Suppressor macrophage (primary cell): ENCODE measurements at places on chromosomes 11 and 22.

- DNase-seq, result no peak
Measured at GRCh38 chr11:120324932-120325810, at the start of gene TLCD5. TLCD5 (plus strand) TSS chr11:120325299; CDS start chr11:120327442, 2,143 bp downstream.

GRCh38 chr11:133834682-133835592, 10.4 kb downstream of the SPATA19 start:
- peak; percentile 60 for DNase-seq

DNA sequence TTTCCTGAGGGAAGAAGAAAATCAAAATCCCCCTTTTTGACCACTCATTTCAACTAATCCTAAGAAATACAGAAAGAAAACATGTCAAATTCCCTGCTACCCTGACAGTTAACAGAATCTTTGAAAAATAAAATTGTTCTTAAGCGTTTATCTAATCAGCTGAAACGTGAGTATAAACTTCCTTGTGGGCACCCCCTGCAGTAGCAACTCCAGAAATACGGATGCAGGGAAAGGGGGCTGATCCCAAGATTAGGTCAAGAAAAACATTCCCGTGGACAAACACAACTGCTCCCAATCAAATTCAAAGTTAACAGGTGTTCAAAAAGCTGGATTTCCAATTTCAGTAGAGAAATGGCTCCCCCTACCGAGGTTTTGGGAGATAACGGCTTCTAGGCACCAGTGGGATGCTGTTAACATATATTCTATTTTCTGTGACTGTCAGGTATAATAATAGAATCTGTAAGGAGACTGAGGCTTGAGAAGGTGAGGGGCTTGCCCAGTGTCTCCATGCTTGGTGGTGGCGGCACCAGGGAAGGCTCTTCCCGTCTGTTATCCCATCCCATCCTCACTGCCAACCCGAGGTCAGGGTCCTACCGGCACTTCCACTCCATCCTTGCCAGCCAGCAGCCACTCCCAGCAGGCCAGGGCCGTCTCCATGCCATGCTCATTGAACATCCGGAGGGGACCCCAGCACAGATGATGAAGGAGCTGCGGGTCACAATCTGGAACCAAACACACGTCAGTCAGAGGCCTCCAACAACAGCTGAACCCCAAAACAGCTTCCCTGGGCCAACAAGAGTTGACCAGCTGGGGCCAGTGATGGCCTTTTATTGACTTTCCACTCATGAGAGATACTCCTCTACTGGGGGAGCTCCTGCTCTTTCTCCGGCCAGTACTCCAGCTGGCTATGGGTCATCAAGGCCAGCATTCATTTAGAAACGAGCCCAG, 32.0 kb upstream of the SERPIND1 start:
- DNase-seq, result peak; percentile 31

DNA sequence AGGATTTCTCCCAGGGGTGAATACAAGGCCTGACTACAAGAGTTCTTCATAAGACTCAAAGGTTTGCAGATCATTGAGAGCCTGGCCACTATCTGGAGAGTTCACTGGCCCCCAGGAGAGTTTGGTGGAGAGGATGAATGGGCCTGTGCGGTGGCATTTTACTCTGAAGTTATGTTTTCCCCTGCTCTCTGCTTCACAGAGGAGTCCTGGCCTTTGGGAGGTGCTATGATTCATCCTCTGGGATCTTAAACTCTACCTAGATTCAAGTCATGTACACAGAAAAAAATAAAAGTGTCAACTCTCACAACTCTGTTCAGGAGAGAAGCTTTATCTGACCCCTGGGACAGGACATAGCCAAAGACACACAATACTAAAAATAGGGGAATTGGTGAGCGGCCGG, 159.1 kb upstream of the CARD18 start:
- DNase-seq, result no peak

- DNase-seq, result peak; percentile 8
Measured at GRCh38 chr11:79708319-79708932, 267.6 kb upstream of the TENM4 start.

GRCh38 chr11:30091737-30092136, 74.9 kb upstream of the KCNA4 start:
- DNase-seq, result no peak

GRCh38 chr11:103881584-103881983, 154.9 kb upstream of the DDI1 start:
- no peak for DNase-seq

DNA sequence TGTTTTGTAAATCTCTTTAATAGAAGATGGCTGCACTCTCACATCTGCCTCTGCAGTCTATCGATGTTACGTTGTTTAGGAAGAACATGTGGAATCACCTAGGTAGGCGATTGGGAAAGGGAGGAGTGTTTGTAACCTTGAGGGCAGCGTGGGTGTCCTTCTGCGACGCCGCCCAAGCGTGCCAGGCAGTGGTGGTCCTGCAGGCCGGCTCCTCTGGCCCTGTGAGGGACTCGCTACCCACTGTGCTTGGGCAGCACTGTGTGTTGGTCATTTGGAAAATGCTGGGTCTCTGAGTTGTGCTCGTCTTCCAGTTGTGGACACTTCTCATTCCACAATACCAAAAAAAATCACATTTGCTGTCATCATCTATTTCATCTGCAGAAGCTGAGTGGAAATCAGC, 29.1 kb downstream of the CTTN start:
- no peak for DNase-seq

GRCh38 chr11:43222215-43222614, 89.6 kb upstream of the API5 start:
- no peak for DNase-seq

- no peak for DNase-seq
Measured at GRCh38 chr11:84036664-84037194, 750.6 kb upstream of the CCDC90B start.

DNA sequence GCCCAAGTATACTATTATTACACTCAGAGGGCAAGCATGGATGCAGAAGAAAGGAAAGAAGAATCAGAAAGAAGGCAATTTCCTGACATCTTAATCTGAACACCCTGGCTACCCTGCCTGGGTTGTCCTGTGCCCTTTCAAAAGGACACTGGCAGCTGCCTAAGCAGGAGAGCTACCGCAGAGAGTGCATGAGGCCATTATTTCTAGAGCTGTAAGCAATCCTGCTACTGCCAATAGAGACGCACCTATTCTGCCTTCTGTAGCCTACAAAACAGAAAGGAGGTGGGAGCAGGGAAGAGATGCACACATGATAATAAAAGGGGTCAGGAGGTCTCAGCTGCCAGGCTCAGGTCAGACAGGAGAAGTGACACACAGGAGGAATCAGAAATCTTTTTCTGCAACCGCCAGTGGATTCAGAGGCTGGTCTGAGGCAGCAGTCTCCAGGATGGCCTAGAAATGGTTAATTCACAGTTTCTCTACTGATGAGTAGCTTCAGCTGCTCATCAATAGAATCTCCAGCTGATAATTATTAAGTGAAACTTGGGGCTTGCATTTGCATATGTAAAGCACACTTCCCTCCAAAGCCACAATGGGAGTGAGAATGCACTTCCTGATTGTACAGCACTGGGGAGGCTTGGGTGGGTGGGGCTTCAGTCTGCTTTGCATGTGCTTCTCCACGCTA, 253.9 kb downstream of the LARGE1 start:
- DNase-seq, result no peak

DNA sequence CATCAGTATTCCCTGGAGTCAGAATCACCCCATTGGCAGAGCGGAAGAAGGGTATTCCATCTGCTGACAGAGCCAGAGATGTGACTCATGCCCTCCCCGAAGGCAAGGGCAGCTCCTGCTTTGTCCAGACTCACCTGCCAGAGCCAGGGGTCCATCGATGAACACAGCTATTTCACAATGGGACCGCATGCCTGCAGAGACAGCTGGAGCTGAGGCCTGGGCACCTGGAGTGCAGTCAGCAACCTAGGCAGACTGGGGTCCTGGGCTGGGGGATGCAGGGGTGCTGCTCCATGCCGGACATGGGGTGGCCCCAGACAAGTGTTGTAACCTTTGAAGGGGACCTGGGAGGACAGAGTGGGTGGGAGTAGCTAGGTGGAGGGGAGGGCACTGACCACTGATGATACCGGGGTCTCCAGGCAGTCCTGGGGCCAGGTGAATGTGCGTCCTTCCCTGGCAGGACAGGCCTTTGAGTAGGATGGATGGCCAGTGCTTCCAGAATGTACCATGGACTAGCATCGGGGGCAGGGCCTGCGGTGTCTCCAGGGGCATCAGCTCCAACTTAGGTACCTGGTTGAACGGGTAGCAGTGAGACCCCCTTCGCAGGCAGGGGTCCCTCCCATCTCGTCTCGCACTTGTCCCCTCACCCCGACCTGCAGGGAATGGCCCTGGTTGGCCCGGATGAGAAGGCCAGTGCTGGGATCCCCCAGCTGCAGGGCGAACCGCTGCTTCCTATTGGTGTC, 1.7 kb downstream of the TRPT1 start:
- DNase-seq, result no peak

DNA sequence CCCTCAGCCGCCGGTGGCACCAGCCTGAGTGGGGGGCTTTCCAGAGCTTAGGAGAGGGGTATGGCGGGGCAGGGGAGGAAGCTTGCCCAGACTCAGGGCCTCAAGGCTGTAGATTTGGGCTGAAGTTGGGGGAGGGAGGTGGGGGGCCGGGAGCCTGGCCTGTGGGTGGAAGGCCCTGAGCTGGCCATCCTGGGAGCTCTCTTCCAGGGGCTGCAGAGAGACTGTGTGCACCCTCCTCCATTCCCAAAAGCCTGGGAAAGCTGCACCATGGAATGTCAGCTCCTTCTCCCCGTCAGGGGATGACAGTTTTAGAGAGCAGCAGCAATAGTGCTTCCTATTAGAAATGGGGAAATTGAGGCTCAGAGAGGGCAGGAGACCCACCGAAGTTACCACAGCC, 1.0 kb downstream of the SYT12 start:
- DNase-seq, result no peak

- no peak for DNase-seq
Measured at GRCh38 chr11:32385998-32386397, 49.3 kb downstream of the WT1 start.

DNA sequence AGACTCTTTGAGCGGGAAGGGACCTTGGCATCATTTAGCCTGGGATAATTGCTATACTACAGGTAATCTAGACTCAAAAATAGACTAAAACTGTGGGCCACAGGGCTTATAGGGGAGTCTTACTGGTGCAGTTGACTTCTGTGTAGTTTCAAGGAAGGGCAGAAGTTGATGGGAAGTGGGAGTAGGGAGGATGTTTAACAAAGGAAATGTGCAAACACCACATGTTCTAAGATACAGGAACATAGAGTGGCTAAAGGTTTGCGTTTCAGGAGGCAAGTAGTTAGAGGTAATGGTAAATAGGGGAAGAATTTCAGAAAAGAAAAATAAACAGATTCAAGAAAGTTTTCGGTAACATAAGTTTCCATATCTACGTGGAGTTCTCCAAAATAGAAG, 14.4 kb upstream of the SORL1 start:
- peak; percentile 62 for DNase-seq

DNA sequence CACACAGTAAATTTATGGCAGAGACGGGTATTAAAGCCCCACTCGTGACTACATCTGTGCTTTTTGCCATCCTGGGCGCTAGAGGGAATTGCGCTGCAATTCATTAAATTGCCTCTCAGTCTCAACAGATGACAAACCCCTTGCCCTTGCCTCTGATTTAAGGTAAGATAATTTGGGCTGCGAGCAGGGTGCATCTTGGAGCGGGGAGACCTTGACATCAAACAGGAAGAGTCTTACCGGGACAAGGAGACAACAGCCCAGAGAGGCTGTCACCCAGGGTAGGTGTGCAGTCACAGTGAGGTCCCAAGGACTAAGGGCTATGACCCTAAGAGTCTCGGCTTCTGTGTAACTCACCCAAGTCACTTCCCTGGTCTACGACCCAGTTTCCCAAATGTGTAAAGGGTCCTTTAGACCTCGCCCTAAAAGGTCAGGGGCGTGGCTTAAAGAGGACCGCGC, 449 bp upstream of the TOM1 start:
- peak; percentile 51 for DNase-seq

- no peak for DNase-seq
Measured at GRCh38 chr22:49550141-49550430, 277.6 kb downstream of the BRD1 start.

GRCh38 chr11:1755692-1756561, 5.5 kb upstream of the IFITM10 start:
- peak; percentile 29 for DNase-seq

- no peak for DNase-seq
Measured at GRCh38 chr22:29871684-29872083, 11.3 kb upstream of the MTMR3 start.

DNA sequence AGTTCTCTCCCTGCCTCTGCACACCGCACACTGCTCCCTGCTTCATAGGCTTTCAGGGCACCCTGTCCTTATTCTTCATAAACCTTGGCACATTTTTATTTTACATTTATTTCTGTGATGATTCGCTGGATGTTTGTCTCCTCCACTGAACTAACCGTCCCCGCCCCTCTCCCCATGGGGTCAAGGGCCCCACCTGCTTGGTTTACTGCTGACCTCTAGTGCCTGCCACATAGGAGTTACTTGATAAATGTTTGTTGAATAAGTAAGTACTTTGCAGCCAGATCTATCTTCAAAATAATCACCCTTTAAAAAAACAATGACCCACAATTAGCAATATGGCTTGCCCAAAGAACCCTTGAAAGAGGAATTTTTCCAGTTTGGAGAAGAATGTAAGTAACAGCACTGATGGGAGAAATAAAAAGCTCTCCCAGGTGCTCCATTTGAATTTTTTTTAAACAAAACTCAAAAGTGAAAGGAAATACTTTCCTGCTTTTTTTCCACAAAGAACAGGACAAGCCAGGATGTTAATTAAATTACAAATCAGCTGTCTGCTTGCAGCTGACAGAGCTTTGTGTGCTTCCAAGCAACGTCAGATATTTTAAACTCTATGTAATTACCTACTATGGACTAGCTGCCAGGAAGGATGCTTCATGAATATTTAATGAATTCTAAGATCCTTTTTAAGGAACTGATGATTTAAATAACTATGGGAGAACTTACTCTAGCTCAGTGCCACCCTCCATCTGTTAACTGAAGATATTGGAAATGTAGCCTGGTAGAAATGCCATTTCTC, 1083.6 kb downstream of the DLG2 start:
- no peak for DNase-seq

DNA sequence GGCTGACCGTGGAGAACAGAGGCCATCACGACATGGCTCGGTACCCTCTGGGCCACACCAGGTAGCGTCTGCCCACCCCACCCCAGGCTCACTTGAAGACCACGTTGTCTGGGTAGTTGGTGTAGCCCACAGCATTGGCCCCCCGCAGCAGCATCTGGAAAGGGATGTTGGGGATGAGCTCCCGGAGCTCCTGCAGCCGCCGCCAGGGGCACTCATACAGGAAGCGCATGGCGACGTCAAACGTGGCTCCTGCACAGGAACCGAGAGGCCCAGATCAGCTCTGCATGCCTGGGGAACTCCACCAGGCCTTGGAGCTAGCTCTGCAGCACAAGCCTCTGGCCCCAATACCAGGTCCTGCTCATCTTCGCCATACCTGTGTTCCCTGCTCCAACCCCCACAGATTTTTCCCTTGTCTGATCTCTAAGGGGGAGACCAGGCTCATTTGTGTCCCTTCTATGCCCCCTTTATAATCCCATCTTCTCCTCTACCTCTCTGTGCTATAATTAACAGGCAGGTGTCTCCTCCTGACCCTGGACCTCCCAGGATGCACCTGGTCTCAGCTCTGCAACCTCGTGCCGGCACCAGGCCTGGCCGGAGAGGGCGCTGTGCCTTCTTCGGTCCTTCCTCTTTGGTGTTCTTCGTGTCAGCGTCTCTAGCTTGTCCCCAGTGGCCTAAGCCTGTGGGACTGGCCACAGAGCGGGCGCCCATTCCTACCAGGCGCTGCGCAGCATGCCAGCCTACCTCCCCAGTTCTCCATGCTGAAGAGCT, 5.0 kb upstream of the LRFN4 start:
- peak; percentile 60 for DNase-seq
